ENCODE measurements at places on chromosomes 5 and 9.

DNA sequence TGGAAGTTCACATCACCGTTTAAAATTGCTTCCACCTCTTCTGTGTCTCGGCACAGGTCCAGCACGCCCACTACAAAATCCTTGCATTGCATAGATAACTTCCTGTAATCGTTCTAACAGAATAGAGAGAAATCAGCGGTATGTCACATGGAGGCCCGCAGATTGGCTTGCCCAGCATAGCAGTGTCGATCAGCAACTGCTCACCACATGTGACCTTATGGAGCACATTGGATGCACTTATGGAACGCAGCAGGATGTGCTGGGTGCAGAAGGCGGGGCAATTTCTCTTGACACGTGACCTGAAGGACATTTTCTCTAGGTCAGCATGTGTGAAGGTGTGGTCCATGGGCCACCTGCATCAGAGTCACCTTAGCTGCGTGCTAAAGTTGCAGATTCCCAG lies 49.7 kb downstream of the TRPC7 start:
- peaks cover 4% of the 10 kb centered on the region for H3K27me3 ChIP-seq
- DNase-seq, result no peak
- H3K27ac ChIP-seq, result no peak overlapping the region
- H3K4me3 ChIP-seq, result no peak overlapping the region

- peaks cover 98% of the 10 kb centered on the region for H3K36me3 ChIP-seq
- no peak for DNase-seq
- peaks cover 54% of the 10 kb centered on the region for H3K4me1 ChIP-seq
- no peaks in the 10 kb centered on the region for H3K27me3 ChIP-seq
- H3K4me3 ChIP-seq, result no peak overlapping the region
- peak overlapping the region; percentile 61 for H3K27ac ChIP-seq
These were observed 33.9 kb downstream of the G3BP1 start for GRCh38 chr5:151805414-151806223.

- H3K27ac ChIP-seq, result peak overlapping the region; percentile 98
- peaks cover 72% of the 10 kb centered on the region for H3K36me3 ChIP-seq
- H3K4me1 ChIP-seq, result peaks cover 43% of the 10 kb centered on the region
- DNase-seq, result peak; percentile 78
These were observed 1.8 kb downstream of the PTGER4 start for GRCh38 chr5:40681363-40682153.

DNA sequence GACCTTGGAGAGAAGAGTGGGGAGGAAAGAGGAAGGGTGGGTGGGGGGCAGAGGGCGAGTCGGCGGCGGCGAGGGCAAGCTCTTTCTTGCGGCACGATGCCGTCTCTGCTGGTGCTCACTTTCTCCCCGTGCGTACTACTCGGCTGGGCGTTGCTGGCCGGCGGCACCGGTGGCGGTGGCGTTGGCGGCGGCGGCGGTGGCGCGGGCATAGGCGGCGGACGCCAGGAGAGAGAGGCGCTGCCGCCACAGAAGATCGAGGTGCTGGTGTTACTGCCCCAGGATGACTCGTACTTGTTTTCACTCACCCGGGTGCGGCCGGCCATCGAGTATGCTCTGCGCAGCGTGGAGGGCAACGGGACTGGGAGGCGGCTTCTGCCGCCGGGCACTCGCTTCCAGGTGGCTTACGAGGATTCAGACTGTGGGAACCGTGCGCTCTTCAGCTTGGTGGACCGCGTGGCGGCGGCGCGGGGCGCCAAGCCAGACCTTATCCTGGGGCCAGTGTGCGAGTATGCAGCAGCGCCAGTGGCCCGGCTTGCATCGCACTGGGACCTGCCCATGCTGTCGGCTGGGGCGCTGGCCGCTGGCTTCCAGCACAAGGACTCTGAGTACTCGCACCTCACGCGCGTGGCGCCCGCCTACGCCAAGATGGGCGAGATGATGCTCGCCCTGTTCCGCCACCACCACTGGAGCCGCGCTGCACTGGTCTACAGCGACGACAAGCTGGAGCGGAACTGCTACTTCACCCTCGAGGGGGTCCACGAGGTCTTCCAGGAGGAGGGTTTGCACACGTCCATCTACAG lies 760 bp downstream of the NPR3 start:
- H3K27ac ChIP-seq, result no peak overlapping the region
- no peaks in the 10 kb centered on the region for H3K36me3 ChIP-seq
- H3K27me3 ChIP-seq, result peaks cover 84% of the 10 kb centered on the region
- H3K4me3 ChIP-seq, result peak overlapping the region; percentile 45
- DNase-seq, result peak; percentile 41
- peaks cover 44% of the 10 kb centered on the region for H3K4me1 ChIP-seq

DNA sequence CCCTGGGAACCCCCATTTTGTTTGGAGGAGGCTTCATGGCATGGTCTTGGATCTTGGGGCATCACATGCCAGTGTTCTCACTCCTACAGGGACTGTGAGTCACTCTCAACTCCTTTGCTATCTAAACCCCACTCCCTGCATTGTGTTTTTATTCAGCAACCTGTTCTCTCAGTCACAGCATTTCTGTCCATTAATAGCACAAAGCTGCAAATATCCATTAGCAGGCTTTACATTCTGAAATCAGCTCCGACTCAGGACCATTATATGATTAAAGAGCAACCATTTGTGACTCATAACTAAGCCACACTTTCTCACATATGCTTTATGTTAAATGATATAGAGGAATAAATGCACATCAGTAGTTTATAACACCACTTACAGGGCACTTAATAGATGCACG lies 462.1 kb upstream of the BRINP1 start:
- no peaks in the 10 kb centered on the region for H3K4me1 ChIP-seq
- no peak overlapping the region for H3K27ac ChIP-seq
- DNase-seq, result no peak
- no peaks in the 10 kb centered on the region for H3K36me3 ChIP-seq

GRCh38 chr9:27248702-27249101 lies 48.2 kb downstream of the EQTN start:
- DNase-seq, result no peak
- H3K27ac ChIP-seq, result no peak overlapping the region
- H3K4me3 ChIP-seq, result no peak overlapping the region
- H3K36me3 ChIP-seq, result no peaks in the 10 kb centered on the region
- no peaks in the 10 kb centered on the region for H3K4me1 ChIP-seq

- no peak for DNase-seq
- H3K27ac ChIP-seq, result no peak overlapping the region
- H3K27me3 ChIP-seq, result peaks cover 15% of the 10 kb centered on the region
- no peak overlapping the region for H3K4me3 ChIP-seq
These were observed 33.9 kb upstream of the RAD23B start for GRCh38 chr9:107249131-107249533.

DNA sequence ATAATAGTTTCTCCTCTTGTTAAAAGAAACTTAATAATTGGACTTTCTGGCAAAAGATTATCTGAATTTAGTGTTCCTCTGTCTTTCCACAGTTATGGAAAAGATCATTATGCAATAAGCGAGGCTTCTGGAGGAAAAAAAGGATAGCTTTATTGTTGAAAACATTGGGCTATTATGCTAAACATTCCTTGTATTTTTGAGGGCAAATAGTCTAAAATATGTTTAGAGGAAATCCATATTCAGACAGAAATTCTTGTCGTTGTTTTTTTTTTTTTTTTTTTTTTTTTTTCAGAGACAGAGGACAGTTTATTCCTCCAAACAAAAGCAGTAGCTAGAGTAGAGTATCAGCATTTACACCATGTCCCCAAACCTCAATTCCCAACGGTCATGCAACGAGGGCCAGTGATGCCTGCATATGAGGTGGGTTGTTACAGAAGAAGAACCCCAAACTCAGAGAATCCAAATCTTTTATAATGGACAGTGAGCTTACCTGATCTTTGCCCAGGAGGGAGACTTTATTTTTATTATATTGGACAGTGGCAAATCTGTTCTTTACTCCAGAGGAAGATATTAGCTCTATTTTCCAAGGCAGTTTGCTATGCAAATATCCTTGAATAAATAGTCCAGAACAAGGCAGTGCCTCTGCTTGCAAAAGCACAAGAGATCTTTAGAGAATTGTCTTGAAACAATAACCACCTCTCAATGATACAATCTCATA lies 48.4 kb upstream of the CDK5RAP2 start:
- no peak for DNase-seq
- no peaks in the 10 kb centered on the region for H3K27me3 ChIP-seq
- no peaks in the 10 kb centered on the region for H3K36me3 ChIP-seq
- no peak overlapping the region for H3K4me3 ChIP-seq

DNA sequence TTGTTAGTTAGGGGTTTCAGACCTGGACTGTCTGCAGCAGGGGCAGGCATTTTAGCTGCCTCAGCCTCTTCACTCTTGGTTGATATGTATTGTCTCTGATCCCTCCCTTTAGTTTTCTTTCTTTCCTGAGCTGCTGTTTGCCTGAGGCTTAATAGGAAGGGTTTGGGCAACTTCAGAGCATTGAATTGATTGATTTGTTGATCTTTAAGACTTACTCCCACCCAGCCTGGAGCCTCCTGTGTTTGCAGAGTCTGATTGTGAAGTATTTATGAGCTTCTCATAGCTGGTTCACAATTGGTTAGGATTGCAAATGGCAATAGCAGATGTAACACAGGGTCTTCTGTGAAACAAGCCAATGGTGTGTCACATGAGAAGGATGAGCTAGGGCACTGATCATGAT lies 671.8 kb upstream of the SEMA6A start:
- no peaks in the 10 kb centered on the region for H3K36me3 ChIP-seq
- no peak overlapping the region for H3K4me3 ChIP-seq
- no peak overlapping the region for H3K27ac ChIP-seq
- no peaks in the 10 kb centered on the region for H3K27me3 ChIP-seq
- no peak for DNase-seq

- H3K4me1 ChIP-seq, result no peaks in the 10 kb centered on the region
- H3K4me3 ChIP-seq, result no peak overlapping the region
- no peak for DNase-seq
- no peaks in the 10 kb centered on the region for H3K36me3 ChIP-seq
These were observed 83.9 kb downstream of the NR2F1-AS1 start for GRCh38 chr5:93497096-93497495.

DNA sequence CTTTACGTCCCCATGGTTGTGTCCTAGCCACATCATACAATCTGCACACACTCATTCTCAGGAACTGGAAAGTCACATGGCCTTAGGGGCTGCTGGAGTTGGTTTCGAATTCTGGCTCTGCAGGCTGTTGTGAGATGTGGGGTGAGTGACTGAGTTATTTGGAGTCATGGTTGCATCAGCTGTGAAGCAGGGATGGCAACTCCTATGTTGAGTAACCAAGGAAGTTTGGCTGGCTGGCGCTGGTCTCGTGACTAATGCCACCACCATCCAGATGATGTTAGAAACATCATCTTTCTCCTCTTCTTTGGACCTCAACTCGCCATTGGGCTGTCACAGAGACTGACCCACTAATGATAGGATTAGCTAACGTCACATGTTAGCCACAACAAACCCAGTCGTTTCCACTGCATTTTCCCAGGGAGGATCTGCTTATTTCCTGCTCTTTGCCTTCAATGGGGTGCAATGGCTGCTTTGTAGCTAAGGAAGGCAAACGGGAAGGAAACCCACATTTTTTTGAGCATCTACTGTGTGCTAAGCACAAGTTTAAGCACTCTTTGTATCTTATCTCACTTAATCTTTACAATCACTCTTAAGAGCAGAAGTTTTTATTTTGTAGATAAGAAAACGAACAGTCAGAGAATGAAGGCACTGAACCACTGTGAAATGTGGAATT lies 78.1 kb upstream of the UBTD2 start:
- peak overlapping the region; percentile 86 for H3K27ac ChIP-seq
- H3K36me3 ChIP-seq, result no peaks in the 10 kb centered on the region
- peaks cover 9% of the 10 kb centered on the region for H3K4me1 ChIP-seq

GRCh38 chr5:176132471-176133288 lies 105.5 kb upstream of the SIMC1 start:
- peak overlapping the region; percentile 68 for H3K4me3 ChIP-seq
- no peaks in the 10 kb centered on the region for H3K36me3 ChIP-seq
- H3K27ac ChIP-seq, result no peak overlapping the region
- peaks cover 26% of the 10 kb centered on the region for H3K27me3 ChIP-seq
- H3K4me1 ChIP-seq, result peaks cover 19% of the 10 kb centered on the region

- no peak overlapping the region for H3K27ac ChIP-seq
- no peak overlapping the region for H3K4me3 ChIP-seq
- no peaks in the 10 kb centered on the region for H3K36me3 ChIP-seq
These were observed 129.2 kb upstream of the ADRA1B start for GRCh38 chr5:159786901-159787691.

DNA sequence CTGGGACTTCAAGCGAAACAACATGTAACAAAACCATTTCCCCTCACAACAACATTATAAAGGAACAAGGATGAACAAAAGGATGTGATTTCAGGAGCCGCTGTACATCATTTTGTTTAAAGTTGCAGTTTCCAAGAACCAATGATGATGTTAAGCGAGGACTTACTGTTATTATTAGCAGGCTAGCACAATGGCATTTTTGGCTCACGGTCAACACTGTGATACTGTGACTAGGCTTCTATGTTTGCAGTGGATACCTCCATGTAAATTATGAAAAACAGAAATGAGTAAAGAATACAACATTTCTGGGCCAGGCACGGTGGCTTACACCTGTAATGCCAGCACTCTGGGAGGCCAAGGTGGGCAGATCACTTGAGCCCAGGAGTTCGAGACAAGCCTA lies 113.0 kb downstream of the AUH start:
- H3K4me3 ChIP-seq, result no peak overlapping the region
- H3K27ac ChIP-seq, result no peak overlapping the region
- peaks cover 48% of the 10 kb centered on the region for H3K4me1 ChIP-seq
- DNase-seq, result no peak

- H3K4me3 ChIP-seq, result no peak overlapping the region
- no peaks in the 10 kb centered on the region for H3K36me3 ChIP-seq
- H3K27ac ChIP-seq, result no peak overlapping the region
- H3K27me3 ChIP-seq, result peaks cover 10% of the 10 kb centered on the region
- no peaks in the 10 kb centered on the region for H3K4me1 ChIP-seq
- DNase-seq, result no peak
These were observed 193.1 kb upstream of the FREM1 start for GRCh38 chr9:15103290-15103689.

GRCh38 chr9:135526730-135527571 lies 5.7 kb downstream of the LCN1 start:
- no peaks in the 10 kb centered on the region for H3K36me3 ChIP-seq
- peaks cover 15% of the 10 kb centered on the region for H3K27me3 ChIP-seq
- no peak overlapping the region for H3K27ac ChIP-seq
- H3K4me1 ChIP-seq, result no peaks in the 10 kb centered on the region
- no peak overlapping the region for H3K4me3 ChIP-seq

DNA sequence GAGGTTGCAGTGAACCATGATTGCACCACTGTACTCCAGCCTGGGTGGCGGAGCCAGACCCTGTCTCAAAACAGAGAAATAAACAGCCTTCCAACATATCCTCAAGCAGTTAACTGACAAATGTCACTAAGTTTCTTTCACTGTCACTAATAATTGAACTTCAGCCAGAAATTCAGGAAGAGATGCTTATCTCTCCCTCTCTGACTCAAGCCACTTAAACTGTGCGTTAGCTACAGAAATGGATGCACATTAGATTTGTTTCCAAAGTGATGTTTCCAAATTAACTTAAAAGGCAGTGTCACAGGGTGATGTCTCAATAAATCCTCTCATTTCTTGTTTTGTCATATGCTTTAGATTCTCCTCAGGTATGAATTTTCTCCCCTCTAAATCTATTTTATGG lies 164.9 kb downstream of the KDM4C start:
- no peaks in the 10 kb centered on the region for H3K27me3 ChIP-seq
- no peak overlapping the region for H3K4me3 ChIP-seq
- peaks cover 50% of the 10 kb centered on the region for H3K36me3 ChIP-seq
- DNase-seq, result no peak
- peaks cover 54% of the 10 kb centered on the region for H3K4me1 ChIP-seq

GRCh38 chr9:93721417-93721965 lies 145.1 kb downstream of the PHF2 start:
- no peak for DNase-seq
- H3K27ac ChIP-seq, result no peak overlapping the region

GRCh38 chr5:146359836-146360235 lies 21.2 kb downstream of the POU4F3 start:
- no peak for DNase-seq
- no peaks in the 10 kb centered on the region for H3K36me3 ChIP-seq
- H3K4me1 ChIP-seq, result no peaks in the 10 kb centered on the region
- peaks cover 27% of the 10 kb centered on the region for H3K27me3 ChIP-seq
- no peak overlapping the region for H3K4me3 ChIP-seq
- no peak overlapping the region for H3K27ac ChIP-seq

All from activated T-cell treated with anti-CD3 and anti-CD28 coated beads, Interleukin-2, amount 50 U/mL, for 24 hours (primary cell).